ENCODE measurements at places on chromosomes 5 and 9.

- DNase-seq = no peak
Measured at GRCh38 chr9:104758974-104759373, 5.0 kb upstream of the NIPSNAP3B start.

DNA sequence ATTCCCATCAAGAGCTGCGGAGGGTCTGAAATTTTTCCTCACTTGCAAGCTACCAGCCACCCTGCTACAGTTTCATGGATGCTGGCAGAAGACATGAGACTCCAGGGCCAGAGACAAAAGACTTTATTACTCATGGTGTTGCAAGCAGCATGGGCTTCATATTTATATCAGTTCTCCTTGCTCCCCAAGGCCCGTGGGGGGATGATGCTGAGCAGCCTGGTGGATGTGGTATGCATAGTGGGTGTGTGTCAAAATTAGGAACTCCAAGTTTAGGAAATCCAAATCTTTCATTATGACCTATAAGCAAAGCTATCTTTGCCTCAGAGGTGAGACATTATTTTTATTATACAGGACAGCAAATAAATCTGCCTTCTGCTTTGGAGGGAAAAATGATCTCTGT, 105.7 kb upstream of the ALDH1B1 start:
- DNase-seq = no peak

- DNase-seq = no peak
Measured at GRCh38 chr5:68382640-68383039, 167.1 kb downstream of the PIK3R1 start.

GRCh38 chr5:54996466-54996865, 11.1 kb upstream of the ESM1 start:
- DNase-seq = no peak

DNA sequence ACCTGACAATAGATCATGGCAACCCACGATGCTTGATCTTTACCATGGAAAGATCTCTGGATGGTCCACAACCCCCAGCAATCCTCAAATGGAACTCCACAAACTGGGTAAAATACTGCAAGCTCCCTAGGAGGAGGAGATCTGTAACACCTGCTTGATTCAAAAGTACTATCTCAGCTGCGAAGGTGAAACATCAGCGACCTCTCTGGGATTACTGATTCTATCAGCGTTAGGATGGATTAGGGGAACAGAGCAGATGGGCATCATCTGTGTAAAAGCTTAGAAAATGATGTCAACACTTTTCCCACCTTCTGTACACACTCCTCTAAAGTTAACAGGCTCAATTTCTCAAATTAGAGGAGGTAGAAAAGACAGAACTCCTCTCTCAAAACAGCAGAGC, 31.5 kb upstream of the TRPC7 start:
- no peak for DNase-seq

GRCh38 chr5:92544036-92544435, 1037.0 kb downstream of the NR2F1-AS1 start:
- DNase-seq = no peak

DNA sequence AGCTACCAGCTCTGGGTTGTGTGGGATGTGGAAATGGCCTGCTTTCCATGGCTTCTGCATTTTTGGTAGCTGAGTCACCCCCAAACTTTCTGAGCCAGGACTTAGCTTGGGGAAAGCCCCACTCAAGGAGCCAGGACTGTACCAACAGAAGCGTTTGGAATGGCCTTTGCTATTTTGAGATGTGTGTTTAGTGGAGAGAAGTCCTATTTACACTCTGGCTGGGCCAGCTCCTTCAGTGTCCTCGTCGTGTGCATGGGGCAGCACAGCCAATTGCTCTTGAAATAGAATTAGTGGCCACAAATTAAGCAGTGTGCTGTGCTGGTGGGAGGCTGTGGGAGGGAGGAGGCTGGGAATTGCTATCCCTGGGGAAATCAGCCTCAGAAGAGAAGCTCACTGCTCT, 51.6 kb downstream of the ENTREP1 start:
- DNase-seq = no peak

- DNase-seq = peak; percentile 15
Measured at GRCh38 chr9:35757226-35757891, 3.3 kb upstream of the MSMP start.

DNA sequence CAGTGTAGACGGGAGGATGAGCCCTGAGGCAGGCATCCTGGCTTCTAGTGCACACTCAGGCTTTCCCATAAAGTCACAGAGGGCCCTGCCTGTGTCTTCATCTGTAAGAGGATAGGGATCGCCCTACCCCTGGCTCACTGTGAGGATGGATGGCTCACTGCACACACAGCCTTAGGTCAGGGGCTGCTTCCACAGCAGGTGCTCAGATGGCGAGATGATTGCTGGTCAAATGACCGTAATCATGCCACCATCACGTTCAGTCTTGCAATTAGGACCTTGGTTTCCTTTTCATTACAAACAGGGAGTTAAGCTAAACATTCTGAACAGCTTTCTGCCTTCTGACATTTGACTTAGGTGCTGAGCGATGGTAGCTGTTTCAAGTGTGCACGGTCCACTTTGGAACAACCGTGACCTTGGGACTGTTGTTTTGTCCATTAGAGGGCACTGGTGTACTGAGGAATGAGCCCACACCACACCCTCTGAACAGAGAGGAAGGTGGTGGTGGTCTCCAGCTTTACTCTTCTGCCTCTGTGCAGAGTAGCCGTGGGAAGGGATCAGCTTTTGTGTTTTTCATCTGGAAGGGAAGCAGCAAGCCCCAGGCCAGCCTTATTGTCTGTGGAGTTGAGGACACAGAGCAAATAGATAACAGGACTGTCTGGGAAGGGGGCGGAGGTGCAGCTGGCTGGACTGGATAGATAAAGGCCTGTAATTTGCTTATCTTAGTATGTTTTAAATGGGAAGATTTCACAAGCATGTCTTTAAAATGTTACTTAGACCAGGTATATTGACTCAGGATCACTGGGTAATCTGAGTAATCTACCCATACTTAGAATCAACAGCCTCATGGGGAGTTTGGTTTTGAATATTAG, 183.1 kb downstream of the TRIO start:
- DNase-seq = no peak

GRCh38 chr5:95842854-95843544, 20.5 kb upstream of the GLRX start:
- peak; percentile 70 for DNase-seq

DNA sequence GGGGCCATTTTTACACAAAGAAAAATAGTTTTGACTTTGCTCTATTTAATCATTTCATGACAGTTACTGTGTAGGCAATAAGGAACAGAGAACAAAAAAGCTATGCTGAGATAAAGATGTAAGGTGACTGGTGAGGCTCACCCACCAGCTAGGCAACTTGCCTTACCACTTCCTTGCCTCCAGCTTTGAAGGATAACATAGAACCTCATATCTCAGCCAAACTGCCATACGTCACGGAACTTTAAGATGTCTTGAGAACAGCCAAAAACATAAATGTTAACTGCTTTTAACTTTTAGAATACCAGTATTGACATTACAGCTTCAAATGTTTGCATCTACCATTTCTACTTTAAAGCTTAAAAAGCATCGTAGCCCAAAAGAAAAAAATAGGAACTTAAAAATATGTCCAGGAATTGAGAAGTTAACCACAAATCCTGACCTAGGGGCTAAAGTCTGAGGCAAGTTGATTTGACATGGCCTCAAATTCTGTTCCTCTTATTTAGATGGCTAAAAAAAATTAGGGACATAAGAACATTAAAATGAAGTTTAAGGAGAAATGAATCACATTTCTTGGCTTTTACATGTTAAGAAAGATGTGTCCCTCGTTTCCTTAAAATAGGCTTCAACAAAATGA, 7.7 kb upstream of the GCNT4 start:
- DNase-seq = peak; percentile 70

GRCh38 chr5:173750538-173751265, 134.3 kb upstream of the BOD1 start:
- DNase-seq = no peak

DNA sequence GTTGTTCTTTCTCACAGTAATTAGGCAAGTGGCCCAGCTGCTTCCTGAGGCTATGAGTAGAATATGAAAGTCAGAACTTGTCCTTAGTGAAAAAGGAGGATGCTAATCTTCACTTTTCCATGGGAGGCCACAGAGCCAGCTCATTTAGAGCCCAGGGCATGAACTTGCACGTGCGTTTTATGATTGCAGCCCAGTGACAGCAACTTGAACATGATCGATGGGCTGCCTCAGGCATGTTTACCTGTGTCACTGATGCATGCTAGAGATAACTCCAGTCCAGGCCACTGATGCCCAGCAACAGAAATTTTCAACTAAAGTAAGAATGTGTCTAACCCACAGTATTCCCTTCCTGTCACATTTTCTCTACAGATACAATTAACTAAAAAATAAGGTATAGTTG, 179.3 kb downstream of the CTNND2 start:
- no peak for DNase-seq

GRCh38 chr9:38696999-38697398, 22.9 kb downstream of the FAM240B start:
- no peak for DNase-seq

GRCh38 chr5:161085056-161085455, 233.0 kb upstream of the ATP10B start:
- no peak for DNase-seq

DNA sequence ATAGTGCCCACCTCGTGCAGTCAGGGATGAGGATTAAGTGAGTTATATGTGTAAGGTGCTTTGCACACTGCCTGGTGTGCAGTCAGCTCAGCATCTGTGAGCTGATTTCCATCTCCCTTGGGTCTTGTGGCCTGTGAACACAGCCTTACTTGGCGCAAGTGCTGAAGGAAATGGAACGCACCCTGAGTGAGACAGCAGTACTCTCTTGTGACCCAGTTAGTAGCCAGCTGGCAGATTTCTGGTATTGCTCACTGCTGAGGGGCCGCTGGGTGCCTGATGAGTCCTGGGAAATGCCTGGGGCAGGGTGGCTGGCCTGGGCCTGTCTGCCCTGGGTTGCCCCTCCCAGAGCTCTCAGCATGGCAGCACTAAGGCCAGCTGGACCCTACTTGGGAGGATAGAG, 90.9 kb upstream of the BOD1 start:
- no peak for DNase-seq

GRCh38 chr9:12847561-12847960, 72.7 kb downstream of the LURAP1L start:
- DNase-seq = no peak

GRCh38 chr5:68431601-68432337, 216.2 kb downstream of the PIK3R1 start:
- DNase-seq = no peak

GRCh38 chr9:4938496-4938895, 46.6 kb upstream of the JAK2 start:
- DNase-seq = no peak

GRCh38 chr9:96491079-96491879, 41.3 kb downstream of the HABP4 start:
- DNase-seq = no peak

DNA sequence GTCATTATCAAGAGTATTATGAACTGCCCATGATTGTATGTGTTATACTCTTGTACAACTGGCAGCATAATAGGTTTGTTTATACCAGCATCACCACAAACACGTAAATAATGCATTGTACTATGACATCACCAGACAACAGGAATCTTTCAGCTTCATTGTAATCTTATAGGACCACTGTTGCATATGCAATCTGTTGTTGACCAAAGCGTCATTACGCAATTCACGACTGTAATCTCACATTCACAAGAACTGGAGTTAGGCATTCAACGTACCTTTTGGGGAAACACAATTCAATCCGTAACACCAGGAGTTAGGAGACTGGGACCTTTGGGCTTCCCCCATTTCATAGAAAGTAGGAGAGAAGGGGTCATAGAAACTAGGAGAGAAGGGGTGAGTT, 20.4 kb upstream of the ARSI start:
- no peak for DNase-seq

- DNase-seq = peak; percentile 5
Measured at GRCh38 chr9:7121055-7121454, 363.3 kb downstream of the KDM4C start.

- no peak for DNase-seq
Measured at GRCh38 chr9:109414125-109414785, 83.9 kb downstream of the PTPN3 start.

DNA sequence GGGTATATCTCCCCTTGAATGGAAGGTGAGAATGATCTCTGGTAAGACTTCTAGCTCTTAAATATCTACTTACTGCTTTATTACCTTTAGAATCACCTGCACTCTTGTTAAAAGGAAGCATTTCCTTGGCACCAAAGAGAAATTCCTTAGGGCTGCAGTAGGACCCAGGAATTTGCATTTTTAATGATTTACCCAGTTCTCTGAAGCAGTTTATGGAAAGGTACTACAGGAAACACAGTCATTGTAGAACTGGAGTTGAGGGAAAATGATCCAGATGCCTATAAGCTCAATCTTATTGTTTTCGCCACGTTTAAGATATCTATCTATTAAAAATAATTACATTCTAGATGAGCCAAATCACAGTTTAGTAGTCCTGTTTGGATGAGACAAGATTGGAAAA, 9.5 kb upstream of the C9 start:
- DNase-seq = no peak

DNA sequence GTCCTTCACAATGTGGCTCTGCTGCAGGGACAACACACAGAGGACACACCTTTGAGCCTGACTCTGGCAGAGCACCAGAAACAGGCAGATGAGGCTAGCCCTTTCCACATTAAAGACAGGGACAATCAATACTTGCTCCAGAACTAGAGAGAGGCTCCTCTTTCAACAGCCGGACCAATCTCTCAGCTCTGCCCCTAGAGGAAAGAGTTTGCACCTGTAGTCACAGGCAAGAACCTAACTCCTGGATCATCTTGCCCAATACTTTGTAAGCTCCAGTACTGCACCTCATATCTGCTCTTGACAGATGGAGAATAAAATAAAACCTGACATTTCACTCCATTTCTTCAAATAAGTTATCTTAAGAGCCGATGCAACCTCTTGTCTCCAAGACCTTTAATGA, 52.1 kb downstream of the EPB41L4A start:
- no peak for DNase-seq

- DNase-seq = no peak
Measured at GRCh38 chr5:135458356-135458755, 6.2 kb upstream of the TIFAB start.

DNA sequence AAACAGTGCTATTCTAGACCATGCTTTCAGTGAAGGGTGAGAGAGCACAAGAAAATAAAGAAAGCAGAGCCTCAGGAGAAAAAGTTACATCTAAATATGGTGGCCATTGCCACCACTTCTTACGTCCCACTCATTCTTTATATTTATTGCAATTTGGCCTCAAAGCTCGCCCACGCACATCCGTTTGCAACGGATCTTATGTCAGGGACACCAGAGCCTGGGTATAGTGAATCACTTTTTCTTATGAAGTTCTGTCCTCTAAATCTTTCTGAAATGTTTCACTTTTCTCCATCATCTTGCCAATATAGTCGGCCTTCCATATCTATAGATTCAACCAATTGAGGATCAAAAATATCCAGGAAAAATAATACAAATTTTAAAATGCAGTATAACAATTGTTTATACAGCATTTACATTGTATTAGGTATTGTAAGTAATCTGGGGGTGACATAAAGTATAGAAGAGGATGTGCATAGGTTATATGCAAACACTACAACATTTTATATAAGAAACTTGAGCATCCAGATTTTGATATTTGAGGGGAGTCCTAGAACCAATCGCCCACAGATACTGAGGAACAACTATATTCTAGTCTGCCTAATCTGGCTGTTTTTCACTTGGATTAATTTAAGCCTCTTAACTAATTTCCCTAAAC, 35.2 kb downstream of the GOLPH3 start:
- DNase-seq = peak; percentile 20
